NCI-H526 treated with DMSO at 0.1 percent for 48 hours (cell line): ENCODE measurements at places on chromosomes 2 and 18.

DNA sequence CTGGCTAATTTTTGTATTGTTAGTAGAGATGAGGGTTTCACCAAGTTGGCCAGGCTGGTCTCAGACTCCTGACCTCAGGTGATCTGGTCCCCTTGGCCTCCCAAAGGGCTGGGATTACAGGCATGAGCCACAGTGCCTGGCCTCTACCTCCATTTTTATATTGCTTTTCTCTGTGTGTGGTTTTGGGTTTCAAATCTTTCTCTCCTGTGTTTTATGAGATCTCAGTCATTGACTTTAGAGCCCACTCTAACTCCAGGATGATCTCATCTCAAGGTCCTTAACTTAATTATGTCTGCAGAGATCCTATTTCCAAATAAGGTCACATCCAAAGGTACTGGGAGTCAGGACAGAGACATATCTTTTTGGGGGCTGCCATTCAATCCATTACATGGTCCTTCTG lies 24.7 kb downstream of the ARL4C start:
- DNase-seq: no peak

- DNase-seq: no peak
These were observed 6.7 kb downstream of the ASB1 start for GRCh38 chr2:238433300-238433915.

- DNase-seq: no peak
These were observed 21.8 kb downstream of the LPIN2 start for GRCh38 chr18:2990956-2991640.

- DNase-seq: peak; percentile 15
These were observed 10.5 kb upstream of the CDK15 start for GRCh38 chr2:201795607-201796477.

- no peak for DNase-seq
These were observed at the start of gene RNF152 for GRCh38 chr18:61892683-61893308. RNF152 (minus strand) TSS chr18:61893007; CDS start chr18:61816463, 76,544 bp downstream.

GRCh38 chr18:28961669-28962228 lies 784.8 kb upstream of the CDH2 start:
- peak; percentile 32 for DNase-seq

GRCh38 chr2:195270466-195271039 lies 386.5 kb upstream of the SLC39A10 start:
- DNase-seq: no peak

DNA sequence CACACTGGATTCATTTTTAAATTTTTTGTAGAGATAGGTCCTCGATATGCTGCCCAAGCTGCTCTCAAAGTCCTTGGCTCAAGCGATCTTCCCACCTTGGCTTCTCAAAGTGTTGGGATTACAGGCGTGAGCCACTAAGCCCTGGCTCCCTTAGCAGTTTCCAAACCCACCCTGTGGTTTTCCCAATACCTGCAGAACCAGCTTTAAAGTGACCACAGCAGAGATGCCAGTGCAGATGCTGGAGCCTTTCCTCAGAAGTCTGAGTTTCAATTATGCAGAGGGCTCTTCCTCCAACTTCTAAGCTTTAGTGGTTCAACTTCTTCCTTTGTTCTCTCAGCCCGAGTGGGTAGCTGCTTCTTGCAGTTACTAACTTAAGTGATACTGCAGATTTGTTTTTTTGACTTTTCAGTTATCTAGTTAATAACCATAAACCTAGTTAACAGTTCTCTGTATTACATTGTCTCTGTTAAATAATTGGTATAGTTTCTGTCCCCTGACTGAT lies 8.1 kb upstream of the HAAO start:
- DNase-seq: no peak
